ENCODE measurements at places on chromosomes 11 and 22.

DNA sequence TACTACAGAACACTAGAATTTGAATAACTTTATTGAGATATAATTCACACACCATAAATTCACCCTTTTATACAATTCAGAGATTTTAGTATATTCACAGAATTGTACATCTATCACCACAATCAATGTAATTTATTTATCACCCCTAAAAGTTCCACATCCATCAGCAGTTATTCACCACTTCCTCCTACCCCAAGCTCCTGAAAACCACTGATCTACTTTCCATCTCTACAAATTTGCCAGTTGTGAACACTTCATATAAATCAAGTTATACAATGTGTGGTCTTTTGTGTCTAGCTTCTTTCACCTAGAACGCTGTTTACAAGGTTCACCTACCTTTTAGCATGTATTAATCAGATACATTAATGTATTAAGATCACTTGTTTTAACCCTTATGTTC is 179.6 kb downstream of the TTC28 start:
- DNase-seq, result no peak

- no peak for DNase-seq
Measured at GRCh38 chr22:47192651-47193437, 430.4 kb downstream of the TBC1D22A start.

GRCh38 chr22:50432131-50432876 is 42.5 kb downstream of the SBF1 start:
- no peak for DNase-seq

GRCh38 chr11:13009476-13009920 is 382 bp downstream of the RASSF10 start:
- no peak for DNase-seq

DNA sequence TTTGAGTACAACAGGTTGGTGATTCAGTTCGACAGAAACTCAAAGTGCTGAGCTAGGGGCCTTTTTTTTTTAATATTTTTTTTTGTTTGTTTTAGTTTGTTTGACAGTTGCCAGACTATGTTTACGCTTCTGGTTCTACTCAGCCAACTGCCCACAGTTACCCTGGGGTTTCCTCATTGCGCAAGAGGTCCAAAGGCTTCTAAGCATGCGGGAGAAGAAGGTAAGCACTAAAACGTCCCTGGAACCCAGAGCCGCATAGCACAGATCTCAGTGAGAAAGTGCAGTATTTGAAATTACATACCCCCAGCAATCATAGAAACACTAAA is 649 bp downstream of the PRRG4 start:
- no peak for DNase-seq

DNA sequence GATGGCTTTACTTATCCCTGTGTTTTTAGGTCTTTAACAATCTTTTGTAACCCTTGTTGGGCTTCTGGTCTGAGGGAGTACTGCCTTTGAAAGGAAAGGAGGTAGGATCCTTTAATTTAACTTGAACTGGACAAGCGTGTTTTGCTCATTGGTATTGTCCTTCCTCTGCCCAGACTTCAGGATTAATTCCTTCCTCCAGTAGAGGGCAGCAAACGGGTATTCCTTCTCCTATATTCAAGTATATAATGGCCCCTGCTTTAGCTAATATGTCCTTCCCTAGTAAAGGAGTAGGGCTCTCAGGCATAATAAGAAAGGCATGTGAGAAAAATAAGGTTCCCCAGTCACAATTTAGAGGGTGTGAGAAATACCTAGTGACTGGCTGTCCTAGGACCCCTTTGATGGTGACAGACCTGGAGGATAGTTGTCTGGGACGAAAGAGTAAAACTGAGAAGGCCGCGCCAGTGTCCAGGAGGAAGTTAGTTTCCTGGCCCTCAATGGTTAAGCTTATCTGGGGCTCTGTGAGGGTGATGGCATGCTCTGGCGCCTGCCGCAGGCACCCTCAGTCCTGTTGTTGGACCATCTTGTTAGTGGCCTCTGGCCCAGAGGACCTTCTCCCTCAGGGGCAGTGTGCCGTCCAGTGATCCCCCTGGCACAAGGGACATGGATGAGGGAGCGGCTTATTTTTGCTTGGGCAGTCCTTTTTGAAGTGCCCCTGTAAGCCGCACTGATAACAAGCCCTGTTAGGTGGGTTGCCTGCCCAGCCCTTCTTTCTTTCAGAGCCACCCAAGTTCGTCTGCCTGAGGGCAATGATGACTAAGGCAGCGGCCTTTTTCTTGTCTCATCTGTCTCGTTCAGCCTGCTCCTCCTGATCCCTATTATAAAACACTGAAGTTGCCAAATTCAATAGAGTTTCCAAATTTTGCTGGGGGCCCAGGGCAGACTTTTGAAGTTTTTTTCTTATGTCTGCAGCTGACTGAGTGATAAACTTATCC is 51.8 kb downstream of the C11orf71 start:
- DNase-seq, result no peak

- peak; percentile 93 for DNase-seq
Measured at GRCh38 chr11:67277231-67277961, 11.1 kb downstream of the GRK2 start.

DNA sequence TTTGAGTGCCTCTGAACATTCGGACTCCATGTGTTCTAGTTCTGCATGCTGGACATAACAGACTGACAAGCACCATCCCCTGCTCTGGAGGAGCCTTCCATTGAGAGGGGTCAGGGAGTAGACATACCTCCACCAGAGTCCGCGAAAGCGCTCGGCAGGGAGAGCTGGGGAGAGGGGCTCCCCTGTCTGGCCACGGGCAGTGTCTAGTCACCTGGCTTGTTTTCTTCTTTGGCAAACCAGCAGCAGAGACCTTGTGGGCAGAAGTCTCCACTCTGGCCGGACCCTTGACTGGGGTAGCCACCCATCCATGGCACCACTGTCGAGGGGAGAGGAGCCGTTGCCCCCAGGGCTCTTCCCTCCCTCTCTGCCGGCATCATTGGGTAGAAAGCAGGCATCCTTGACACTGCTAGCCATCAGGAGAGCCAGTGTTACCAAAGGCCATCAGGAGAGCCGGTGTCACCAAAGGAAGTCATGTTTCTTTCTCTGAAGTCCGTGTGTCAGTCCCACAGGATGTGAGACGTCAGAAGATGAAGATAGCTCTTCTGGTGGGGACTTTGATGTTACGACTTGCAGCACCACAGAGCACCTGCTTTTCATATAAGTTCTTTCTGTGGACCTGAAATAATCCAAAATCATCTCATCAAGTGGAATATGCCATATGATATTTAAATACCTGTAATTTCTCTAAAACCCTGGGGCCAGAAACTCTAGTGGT is 305.6 kb downstream of the TBC1D22A start:
- DNase-seq, result no peak

DNA sequence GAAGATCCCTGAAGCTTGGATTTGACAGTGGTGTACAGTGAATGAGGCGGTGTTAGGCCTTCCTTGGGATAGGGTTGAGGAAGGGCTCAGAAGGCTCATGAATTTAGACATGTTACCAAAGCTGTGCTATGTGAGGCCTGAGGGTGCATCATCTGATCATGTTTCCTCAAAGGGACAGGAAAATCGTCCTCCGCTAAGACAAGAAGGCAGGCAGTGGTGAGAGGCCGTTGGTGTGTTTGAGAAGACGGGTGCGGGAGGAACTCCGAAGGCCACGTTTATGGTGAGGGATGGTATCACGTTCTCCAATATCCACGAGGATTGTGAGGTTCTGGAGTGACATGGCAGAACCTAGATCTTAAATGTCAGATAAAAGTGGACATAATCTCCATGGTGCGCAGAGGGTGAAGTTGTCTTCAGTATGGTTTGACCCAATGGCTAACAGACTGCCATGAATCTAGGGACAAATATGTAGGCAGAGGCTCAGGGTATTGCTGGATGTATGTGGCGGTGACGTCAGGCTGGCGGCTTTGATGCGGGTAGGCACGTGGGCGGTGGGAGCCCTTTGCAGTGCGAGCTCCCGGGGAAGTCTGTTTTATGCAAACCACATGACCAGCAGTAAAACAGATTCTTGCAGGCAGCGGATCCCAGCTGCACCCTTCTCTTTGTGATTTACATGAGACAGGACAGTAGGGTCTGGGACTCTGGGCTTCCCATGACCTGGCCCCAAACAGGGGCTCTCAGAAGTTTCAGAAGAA is 242.3 kb upstream of the B3GAT1 start:
- no peak for DNase-seq

GRCh38 chr11:103610435-103610834 is 426.0 kb upstream of the DDI1 start:
- DNase-seq, result no peak

GRCh38 chr22:50673231-50674129 is 857 bp downstream of the SHANK3 start:
- DNase-seq, result no peak

GRCh38 chr22:44523981-44524759 is 26.1 kb upstream of the RTL6 start:
- DNase-seq, result no peak

GRCh38 chr11:68470304-68470811 is 9.8 kb downstream of the PPP6R3 start:
- DNase-seq, result no peak

GRCh38 chr11:92931746-92932422 is 37.6 kb upstream of the MTNR1B start:
- DNase-seq, result no peak

DNA sequence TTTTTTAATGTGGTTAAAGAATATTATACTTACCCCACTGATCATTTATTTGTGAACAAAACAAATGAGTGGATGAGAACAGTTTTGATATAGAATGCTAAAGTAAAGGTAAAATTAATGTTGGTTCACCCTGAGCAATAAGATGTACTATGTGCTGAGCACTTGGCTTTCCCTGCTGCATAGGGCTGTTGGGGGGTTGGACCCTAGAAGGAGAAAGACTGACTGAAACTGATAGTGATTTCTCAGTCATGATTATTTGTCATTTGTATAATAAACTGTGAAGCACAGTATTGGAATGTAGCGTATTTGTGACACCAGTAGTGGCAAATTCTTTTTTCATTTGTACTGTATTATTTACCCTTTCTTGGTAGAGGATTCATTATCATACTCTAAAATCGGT is 63.3 kb downstream of the PRMT3 start:
- no peak for DNase-seq

DNA sequence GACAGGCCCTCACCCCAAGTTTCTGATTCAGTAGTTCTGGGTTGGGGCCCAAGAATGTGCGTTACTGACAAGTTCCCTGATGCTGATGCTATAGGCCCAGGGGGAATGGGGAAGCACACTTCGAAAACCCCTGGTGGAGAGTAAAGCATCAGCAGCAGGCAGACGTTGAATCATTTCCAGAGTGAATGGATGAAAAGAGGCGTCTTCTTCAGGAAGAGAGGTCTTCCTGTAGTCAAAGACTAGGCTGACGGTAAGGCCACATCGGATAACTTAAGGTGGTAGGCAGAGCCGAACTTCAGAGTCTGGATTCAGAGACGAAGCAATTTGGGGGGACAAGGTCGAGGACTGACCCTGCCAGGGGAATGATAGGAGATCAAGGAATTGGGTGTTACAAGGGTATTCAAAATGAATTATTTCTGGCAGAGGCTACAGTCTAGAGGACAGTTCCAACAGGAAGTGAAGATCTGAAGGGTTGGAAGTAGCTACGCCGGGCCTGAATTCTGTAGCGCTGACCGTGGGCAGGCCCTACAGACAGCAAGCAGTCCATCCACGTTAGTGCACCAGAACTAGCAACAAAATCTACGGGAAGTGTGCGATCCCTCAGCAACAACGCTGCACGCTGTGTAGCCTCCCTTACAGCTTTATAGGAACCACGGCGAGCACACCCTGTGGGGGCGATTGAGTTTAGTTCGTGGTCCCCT is 862 bp upstream of the CENATAC start:
- DNase-seq, result peak; percentile 69

DNA sequence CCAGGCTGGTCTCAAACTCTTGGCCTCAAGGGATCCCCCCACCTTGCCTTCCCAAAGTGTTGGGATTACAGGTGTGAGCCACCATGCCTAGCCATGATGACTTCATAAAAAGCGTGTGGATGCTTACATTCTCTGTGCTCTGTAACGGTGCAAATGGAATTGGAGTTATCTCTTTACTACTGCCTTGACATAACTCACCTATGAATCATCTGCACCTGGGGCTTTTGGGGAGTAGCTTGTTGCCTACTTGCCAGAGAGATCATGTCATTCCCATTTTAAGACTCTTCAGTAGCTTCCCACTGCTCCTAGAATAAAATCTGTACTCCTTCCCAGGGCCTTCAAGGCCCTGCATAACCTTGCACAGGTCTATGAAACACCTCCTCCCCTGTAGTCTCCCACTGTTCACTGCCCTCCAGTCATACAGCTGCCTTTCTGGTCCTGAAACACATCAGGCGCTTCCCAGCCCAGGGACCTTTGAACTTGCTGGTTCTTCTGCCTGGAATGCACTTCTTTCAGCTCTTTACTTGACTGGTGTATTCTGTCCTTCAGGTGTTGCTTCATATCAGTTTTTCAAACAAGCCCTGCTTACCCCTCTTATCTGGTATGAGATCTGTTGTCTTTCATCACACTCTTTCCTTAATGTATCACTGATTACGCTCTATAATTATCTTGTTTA is 19.6 kb upstream of the MOGAT2 start:
- DNase-seq, result no peak

DNA sequence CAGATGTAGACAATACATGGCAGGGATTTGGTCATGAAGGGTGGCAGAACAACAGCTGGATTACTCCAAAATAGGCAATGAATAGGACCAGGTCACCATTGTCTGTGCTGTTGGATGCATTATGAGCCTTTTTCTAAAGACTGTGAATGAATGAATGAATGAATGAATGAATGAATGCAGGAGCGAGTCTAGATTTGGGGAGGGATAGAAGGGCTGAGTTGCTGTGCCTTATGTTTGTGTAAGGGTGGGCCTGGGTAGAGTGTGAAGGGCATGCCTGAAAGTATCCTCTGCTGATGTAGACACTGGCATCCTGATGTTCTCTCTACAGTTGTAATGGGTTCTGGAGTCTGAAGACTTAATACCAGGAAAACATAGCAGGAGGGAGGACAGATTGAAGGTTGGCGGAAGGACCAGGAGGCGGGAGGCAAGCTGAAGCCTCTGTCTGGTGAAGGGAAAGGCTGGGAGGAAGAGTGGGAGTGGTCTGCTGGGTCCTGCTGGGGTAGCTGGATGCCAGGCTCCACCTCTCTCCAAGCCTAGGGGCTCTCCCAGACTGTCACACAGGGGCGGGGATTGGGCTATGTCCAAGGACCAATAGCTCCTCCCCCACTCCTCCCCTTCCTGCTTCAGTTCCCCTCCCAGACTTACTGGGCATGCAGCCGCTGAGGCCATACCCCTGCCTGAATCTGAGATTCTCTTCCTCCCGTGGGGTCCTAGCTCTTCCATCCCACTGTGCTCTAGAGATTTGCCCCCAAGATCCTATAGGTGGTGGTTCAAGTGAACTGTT is 4.8 kb downstream of the TRIM3 start:
- peak; percentile 74 for DNase-seq

DNA sequence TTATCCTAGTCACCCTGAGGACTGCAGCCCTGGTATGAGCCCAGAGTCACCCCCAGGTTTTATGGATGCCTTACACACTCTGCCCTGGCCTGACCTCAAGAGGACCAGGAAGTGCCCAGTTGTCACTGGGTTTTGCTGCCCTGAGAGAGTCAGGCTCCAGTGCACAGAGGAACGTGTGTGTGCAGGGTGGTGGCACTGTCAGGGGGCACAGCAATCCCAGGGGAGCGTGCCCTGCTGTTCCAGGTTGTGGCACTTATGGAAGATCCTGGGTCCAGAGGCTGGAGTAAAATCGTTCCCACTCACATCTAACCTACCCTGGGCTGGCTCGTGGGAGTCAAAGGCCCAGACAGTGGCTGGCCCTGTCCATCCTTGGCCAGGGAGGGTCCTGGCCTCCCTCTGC is 7.6 kb downstream of the APOBEC3A start:
- no peak for DNase-seq

- DNase-seq, result no peak
Measured at GRCh38 chr11:77063861-77064260, 2.9 kb upstream of the CAPN5 start.

GRCh38 chr11:110761991-110762390 is 49.8 kb upstream of the ARHGAP20 start:
- no peak for DNase-seq

- DNase-seq, result no peak
Measured at GRCh38 chr11:59012398-59013265, 73.3 kb downstream of the GLYATL1 start.
